Mesenteric fat pad (tissue), 1 donor: ENCODE measurements at places on chromosomes 1 and 21. TPM values are rescaled to one million over a fixed set of nuclear protein-coding genes. Genes with fewer than 3 reads are reported as not detected.

- DNase-seq: peak; percentile 26
These were observed 21.4 kb downstream of the STUM start for GRCh38 chr1:226569879-226570547.

DNA sequence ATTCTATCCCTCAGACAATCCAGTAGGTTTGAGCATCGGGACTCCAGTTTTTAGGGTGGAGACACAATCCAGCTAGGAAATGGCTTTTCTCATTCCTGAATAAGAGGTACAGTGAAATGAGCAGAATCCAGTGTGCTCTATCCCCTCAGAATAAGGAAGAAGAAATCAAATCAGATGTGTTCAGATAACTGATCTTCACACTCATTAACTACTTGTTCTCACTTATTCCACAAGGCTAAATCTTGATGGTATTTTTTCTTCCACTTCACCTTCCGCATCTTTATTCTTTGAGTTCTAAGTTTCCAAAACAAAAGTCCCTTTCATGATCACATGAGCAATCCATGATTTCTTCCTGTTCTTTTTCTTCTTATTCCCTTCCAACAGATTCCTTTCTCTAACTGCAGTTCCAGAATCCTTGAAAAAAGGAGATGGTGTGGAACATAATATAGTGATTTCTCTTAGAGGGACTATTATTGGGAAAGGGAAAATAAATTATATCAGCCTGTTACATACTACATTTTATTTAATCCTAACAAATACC is 1.7 kb downstream of the SYT11 start:
- no peak for DNase-seq

DNA sequence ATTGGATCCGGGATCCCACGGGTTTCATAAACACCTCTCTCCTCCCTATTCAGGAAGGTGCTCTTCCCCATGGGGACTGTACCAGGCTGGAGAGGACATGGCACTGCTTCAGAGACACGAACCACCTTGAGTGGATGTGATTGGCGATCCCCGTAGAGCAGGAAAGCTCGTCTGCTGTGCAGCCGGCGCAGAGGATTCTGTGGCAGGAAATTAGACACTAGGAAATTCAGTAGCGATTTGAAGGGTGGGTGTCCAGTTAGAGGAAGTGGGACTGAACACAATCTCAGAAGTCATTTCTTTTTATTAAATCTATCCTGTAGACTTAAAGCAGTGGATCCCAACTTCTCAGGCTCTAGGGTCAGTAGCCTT is 767 bp downstream of the PDIK1L start:
- no peak for DNase-seq

DNA sequence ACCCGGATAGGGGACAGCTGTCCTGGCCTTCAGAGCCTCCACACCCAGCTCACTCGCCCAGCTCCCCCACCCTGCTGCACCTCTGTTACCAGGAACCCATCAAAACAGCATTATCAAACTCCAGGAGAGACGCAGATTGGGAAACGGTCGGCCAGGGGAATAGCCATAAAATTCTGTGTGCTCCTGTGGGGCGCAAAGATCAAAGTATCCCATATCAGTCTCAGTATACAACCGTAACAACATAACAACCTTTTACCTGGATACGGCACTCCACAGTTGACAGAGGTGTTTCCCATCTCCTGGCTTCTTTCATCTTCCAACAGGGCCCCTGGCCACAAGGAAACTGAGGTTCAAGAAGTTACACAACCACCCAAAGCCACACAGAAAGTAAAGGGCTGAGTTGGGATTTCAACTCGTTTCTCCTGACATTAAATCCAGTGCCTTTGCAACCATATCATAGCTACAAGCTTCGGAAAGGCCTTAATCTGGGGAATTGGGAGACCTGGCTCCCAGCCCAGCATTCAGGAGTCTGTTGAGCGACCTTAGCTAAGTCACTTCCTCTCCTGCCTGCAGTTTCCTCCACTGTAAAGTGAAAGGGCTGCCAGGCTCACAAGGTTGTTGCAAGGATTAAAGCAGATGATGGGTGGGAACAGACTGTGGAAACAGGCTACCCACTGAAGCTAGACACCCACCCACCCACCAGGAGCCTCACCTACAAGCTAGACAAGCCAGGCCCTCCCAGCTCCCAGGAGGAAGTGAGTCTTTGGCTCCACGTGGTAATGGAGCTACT is 8.1 kb upstream of the EPHB2 start:
- no peak for DNase-seq

DNA sequence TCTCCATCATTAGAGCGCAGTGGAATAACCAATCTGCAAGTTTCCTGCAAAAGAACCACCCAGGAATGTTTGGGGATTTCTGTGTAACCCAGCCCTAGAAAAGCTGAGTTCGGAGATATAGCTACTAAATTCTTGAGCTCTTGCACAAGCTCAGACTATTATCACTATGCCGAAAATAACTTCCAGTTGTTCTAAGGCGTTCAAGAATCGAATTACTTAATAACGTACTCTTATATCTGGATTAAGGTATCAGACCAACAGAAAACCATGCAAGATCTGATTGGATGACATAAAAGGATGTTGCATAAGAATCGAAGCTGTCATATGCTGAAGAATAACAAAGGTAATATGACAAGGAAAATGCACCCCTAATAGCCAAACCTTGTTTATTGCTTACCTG is 7.5 kb upstream of the LAMC2 start:
- DNase-seq: no peak

GRCh38 chr1:114330451-114330983 is 176.8 kb upstream of the SYT6 start:
- DNase-seq: no peak

DNA sequence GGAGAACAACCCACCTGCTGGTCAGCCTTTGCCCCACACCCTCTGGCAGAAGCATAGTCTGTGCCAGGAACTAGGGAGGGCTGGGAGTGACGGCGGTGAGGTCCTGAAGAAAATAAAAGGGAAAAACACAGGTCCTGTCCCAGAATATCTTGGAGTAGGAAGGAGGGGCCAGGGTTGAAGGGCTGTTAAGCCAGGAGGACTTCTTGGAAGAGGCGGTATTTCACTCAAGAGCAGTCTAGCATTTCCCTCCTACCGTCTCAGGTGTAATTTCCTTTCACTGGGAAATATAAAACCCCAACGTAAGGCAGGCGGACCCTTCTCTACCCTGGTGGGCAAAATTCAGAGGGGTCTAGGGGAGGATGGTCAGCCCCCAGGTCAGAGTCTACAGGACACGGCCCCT is 72.7 kb upstream of the TTC34 start:
- no peak for DNase-seq

- DNase-seq: no peak
These were observed 10.2 kb upstream of the METTL18 start for GRCh38 chr1:169804941-169805340.

DNA sequence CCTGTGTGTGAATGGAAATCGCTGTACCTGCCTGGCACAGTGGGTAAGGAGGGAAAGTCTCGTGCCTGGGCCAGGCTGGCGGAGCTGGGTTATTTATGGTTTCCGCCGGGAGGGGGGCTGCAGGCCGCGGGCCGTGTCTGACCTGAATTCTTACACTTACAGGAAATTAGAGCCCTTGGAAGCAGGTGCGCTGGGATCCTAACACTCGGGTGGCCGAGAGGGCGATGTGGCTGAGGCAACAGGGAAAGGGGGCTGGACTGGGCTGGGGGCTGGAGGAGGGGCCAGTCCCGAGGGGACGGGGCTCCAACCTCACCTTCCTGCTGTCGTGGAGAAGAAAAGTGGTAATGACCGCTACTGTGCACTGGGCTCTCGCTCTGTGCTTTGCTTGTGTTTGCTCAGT is 109.4 kb upstream of the WNT4 start:
- no peak for DNase-seq

GRCh38 chr1:192904438-192904895 is 95.6 kb downstream of the RGS2 start:
- DNase-seq: no peak

- no peak for DNase-seq
These were observed 146.0 kb upstream of the KIAA0040 start for GRCh38 chr1:175338387-175339135.

- DNase-seq: no peak
These were observed 183.0 kb downstream of the BARHL2 start for GRCh38 chr1:90534116-90534515.

DNA sequence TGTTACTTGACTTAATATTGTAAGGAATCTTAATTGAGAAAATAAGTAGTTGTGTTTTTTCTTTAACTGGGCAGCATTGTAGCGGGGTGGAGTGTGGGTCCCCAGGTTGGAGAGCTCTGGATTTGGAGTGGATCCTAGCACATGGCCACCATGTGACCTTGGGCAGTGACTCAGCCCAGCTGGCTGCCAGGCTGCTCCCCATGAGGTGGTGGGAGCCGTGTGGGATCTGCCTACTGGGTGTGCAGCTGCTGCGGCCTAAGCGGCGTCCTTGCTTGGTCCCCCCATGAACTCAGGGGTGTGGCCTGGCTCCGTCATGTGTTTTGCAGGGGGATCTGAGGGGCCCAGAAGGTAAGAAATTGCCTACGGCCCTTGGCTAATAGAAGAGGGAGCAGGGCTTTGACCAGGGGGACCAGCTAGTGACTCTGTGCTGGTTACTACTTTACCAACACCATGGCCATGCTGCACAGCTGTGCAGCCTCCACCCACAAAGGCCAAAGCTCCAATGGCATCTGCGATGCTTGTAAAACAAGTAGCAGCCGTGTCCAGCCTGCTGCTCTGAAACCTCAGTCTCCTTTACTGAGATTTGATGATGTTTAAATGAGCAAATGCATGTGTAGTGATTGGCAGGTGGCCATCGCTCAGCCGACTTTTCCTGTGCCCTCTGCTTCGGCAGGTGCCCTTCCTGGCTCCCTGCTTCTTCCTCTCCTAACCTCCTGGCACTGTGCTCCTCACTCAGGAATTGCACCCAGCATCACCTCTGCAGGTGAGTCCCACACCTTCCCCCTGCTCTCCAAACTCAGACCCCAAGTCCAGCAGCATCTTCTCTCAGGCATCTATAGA is 68.3 kb downstream of the ADARB1 start:
- no peak for DNase-seq

- no peak for DNase-seq
These were observed 323.3 kb downstream of the PAPPA2 start for GRCh38 chr1:176786274-176786673.

Gene FAM89A
- 181 TPM for total RNA-seq

Gene TMEM81
- 2.2 TPM for total RNA-seq

Gene ZC3H11A
- 59.3 TPM for total RNA-seq

Gene ORC1
- total RNA-seq: 0.35 TPM

Gene MCOLN2
- total RNA-seq: 0.29 TPM
